KBM-7 (cell line): ENCODE measurements at places on chromosomes 4 and X.

- no peak for DNase-seq
Measured at GRCh38 chrX:14051416-14051815, 21.7 kb upstream of the GEMIN8 start.

GRCh38 chrX:130772105-130772775 is 130.8 kb downstream of the ENOX2 start:
- DNase-seq: no peak

GRCh38 chr4:2617955-2618354 is 81.5 kb downstream of the FAM193A start:
- no peak for DNase-seq

DNA sequence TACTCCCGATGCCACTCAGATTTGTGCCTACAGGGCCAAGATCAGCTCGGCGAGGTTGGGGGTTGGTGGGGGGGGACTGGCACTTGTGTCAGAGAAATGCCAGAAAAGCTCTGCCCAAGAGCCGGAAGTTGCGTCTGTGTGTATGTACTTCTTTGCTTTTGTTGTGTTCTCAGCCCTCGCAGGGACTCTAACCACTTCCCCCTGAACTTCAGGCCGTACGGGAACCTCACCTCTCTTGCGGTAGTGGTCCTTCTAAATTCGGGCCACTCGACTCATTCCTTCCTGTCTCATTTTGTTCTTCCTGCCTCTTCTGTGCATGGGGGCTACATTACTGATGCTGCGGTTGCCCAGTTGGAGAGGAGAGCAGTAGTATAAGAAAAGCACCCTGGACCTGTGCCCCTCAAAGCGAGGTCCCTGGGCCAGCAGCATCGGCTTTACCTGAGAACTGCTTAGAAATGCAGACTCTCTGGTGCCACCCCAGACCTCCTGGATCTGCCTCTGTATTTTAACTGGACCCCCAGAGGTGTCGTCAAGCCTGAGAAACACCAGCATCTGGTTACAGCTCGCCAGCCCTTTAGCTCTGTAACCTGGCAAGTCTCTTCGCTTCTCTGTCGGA is 146.3 kb upstream of the RPS6KA3 start:
- DNase-seq: peak; percentile 84

- DNase-seq: peak; percentile 1
Measured at GRCh38 chr4:183765251-183765911, 106.3 kb downstream of the TRAPPC11 start.

- DNase-seq: no peak
Measured at GRCh38 chr4:184395971-184396391, 78.4 kb downstream of the IRF2 start.

DNA sequence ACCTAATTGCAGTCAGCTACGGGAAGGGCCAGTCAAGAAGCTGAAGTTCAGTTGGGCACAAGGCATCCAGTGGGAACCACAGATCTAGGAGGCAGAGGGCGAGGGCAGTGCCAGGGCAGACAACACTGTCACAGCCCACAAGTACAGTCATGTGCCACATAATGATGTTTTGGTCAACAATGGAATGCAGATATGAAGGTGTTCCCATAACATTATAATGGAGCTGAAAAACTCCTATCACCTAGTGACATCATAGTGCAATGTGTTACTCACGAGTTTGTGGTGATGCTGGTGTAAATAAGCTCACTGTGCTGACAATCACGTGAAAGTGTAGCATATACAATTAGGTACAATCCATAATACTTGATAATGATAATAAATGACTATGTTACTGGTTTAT is 4.5 kb upstream of the TMEM255A start:
- no peak for DNase-seq

- DNase-seq: no peak
Measured at GRCh38 chr4:2247128-2248043, 5.5 kb upstream of the HAUS3 start.

DNA sequence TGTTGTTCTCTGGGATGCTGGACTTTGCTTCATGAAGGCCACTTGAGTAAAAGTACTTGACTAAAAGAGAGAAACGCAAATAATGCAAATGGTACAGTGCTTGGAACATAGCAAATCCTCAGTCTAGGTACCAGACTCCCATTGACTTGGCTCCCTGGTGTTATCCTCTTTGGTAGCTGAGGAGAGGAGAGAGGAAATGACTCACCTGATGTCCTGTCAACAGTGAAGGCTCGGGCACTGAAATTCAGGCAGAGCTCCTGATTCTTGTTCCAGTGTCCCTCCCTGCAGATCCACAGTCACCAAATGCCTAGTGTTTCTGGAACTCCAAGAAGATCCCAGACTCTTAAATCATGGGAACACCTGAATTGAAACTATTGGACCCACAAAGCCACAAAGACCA is 22.5 kb upstream of the TCEAL4 start:
- DNase-seq: no peak
